ENCODE measurements at places on chromosomes 12 and 14. TPM values are rescaled to one million over a fixed set of nuclear protein-coding genes. Genes with fewer than 3 reads are reported as not detected.
A peak's percentile ranks its signal among the peaks of the same experiment; 100 is the strongest.

Gene CIDEB
- total RNA-seq, result 14.2 TPM

Gene DAO
- total RNA-seq, result not detected

Gene CLEC4C
- not detected for total RNA-seq

Gene LRTM2
- total RNA-seq, result not detected

Gene TAS2R30
- 1.4 TPM for total RNA-seq

Gene ATL1
- 6.7 TPM for total RNA-seq

Gene CCDC177
- not detected for total RNA-seq

Gene TXNDC16
- total RNA-seq, result 7.4 TPM

Gene VDR
- 29.7 TPM for total RNA-seq

Gene ARHGEF40
- total RNA-seq, result 25.2 TPM

Gene ANKS1B
- total RNA-seq, result 7.9 TPM

Gene TRPV4
- total RNA-seq, result 5.2 TPM

Gene NANOG
- not detected for total RNA-seq

Gene PLBD1
- 17.8 TPM for total RNA-seq

Gene EPYC
- not detected for total RNA-seq

Gene KRT85
- not detected for total RNA-seq

Gene SERPINA5
- total RNA-seq, result not detected

GRCh38 chr12:91017511-91018263 is 12.9 kb upstream of the EPYC start:
- H3K36me3 ChIP-seq, result no peaks in the 10 kb centered on the region
- no peak for DNase-seq
- no peak overlapping the region for H3K4me3 ChIP-seq
- H3K27me3 ChIP-seq, result no peaks in the 10 kb centered on the region

- DNase-seq, result no peak
- no peak overlapping the region for H3K4me3 ChIP-seq
- H3K36me3 ChIP-seq, result no peaks in the 10 kb centered on the region
These were observed 215.4 kb upstream of the DCN start for GRCh38 chr12:91397866-91398532.

DNA sequence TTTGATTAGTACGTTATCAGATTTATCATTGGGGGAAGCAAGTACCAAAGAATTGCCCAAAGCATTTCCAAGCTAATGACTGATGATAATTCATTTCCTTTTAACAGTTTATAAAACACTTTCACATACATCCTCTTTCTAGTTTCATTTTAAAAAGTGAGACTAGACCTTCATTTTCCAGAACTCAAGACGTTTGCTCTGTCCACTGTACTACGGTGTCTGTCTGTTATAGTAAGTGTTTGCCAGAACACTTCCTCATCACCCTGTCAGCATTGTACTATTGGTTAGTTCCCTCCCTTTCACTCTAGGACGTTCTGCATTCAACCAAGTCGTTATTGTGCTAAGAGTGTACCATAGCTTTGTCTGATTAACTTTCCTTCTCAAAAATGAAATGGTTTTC is 81.7 kb upstream of the TMEM263 start:
- no peaks in the 10 kb centered on the region for H3K27me3 ChIP-seq
- H3K4me3 ChIP-seq, result no peak overlapping the region
- no peaks in the 10 kb centered on the region for H3K4me1 ChIP-seq
- DNase-seq, result no peak
- no peak overlapping the region for H3K27ac ChIP-seq

GRCh38 chr14:92651758-92652406 is 96.5 kb downstream of the LGMN start:
- H3K36me3 ChIP-seq, result peaks cover 7% of the 10 kb centered on the region
- H3K27me3 ChIP-seq, result no peaks in the 10 kb centered on the region
- H3K27ac ChIP-seq, result peak overlapping the region; percentile 96
- DNase-seq, result peak; percentile 84
- peaks cover 66% of the 10 kb centered on the region for H3K4me1 ChIP-seq

GRCh38 chr12:46516933-46517578 is 144.5 kb upstream of the SLC38A2 start:
- no peak overlapping the region for H3K27ac ChIP-seq
- no peaks in the 10 kb centered on the region for H3K36me3 ChIP-seq
- DNase-seq, result no peak
- no peak overlapping the region for H3K4me3 ChIP-seq
- no peaks in the 10 kb centered on the region for H3K27me3 ChIP-seq

GRCh38 chr12:116599285-116600136 is 40.3 kb downstream of the MAP1LC3B2 start:
- peak overlapping the region; percentile 79 for H3K27ac ChIP-seq
- peak overlapping the region; percentile 36 for H3K4me3 ChIP-seq
- peaks cover 14% of the 10 kb centered on the region for H3K4me1 ChIP-seq
- no peaks in the 10 kb centered on the region for H3K36me3 ChIP-seq
- no peaks in the 10 kb centered on the region for H3K27me3 ChIP-seq

DNA sequence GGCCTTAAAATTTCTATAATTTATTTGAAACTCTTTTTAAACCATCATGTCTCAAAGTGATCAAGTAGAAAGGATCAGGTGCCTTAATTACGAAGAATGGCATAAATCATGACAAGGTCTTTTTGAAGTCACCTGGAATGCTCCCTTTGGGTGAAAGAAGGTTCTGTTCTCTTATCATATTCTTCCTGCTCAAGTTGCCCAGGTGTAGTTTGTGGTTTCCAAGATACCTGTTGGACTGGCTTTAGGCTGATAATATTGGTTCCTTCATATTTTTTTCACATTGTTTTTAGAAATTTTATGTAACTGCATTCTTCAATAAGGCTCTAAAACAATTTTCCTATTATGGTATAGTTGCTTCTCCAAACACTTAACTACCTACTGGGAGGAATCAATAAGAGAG is 29.2 kb downstream of the RASSF3 start:
- no peaks in the 10 kb centered on the region for H3K36me3 ChIP-seq
- no peak overlapping the region for H3K27ac ChIP-seq
- H3K27me3 ChIP-seq, result no peaks in the 10 kb centered on the region
- DNase-seq, result no peak

GRCh38 chr12:12724421-12725085 is 7.4 kb downstream of the CDKN1B start:
- H3K27me3 ChIP-seq, result no peaks in the 10 kb centered on the region
- H3K36me3 ChIP-seq, result peaks cover 26% of the 10 kb centered on the region

- no peak for DNase-seq
- no peak overlapping the region for H3K27ac ChIP-seq
- no peaks in the 10 kb centered on the region for H3K36me3 ChIP-seq
- H3K4me3 ChIP-seq, result no peak overlapping the region
- H3K4me1 ChIP-seq, result peaks cover 25% of the 10 kb centered on the region
These were observed 72.7 kb upstream of the FUT8 start for GRCh38 chr14:65339866-65340265.

- H3K4me1 ChIP-seq, result peaks cover 8% of the 10 kb centered on the region
- no peak for DNase-seq
- H3K4me3 ChIP-seq, result no peak overlapping the region
These were observed 16.9 kb downstream of the AEBP2 start for GRCh38 chr12:19456176-19456575.

DNA sequence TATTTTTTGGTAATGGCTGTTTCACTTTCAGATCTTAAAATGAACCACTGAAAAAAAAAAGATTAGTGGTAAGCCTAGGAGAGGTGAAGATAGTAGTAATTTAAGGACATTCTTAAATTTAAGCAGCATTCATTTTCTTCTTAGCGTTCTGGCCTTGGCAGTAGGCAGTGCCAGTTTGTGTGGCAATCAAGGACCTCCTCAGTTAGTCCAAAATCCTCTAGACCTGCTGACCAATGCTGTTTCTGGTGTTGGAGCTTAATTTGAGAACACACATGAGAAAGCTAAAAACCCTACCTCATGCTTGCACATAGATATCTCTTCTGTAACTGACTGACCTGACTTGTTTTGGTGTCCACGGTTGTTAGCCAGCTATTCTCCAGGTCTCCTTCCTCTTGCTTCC is 219.8 kb upstream of the RGS6 start:
- H3K36me3 ChIP-seq, result peaks cover 17% of the 10 kb centered on the region
- DNase-seq, result no peak
- peaks cover 4% of the 10 kb centered on the region for H3K4me1 ChIP-seq
- H3K27me3 ChIP-seq, result no peaks in the 10 kb centered on the region
- no peak overlapping the region for H3K27ac ChIP-seq

DNA sequence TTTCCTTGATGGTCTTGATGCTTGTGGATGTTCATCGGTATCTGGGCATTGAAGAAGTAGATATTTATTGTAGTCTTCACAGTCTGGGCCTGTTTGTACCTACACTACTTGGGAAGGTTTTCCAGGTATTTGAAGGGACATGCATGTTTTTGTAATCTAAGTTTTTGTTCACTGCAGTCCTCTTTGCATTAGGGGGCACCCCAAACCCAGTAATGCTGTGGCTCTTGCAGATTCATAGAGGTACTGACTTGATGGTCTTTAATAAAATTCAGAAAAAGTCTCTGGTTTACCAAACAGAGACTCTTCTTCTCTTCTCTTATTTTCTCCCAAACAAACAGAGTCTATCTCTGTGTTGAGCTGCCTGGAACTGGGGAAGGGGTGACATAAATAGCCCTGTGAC is 150.9 kb upstream of the SLC16A7 start:
- no peak for DNase-seq
- H3K36me3 ChIP-seq, result no peaks in the 10 kb centered on the region
- H3K27ac ChIP-seq, result no peak overlapping the region
- H3K4me1 ChIP-seq, result no peaks in the 10 kb centered on the region

DNA sequence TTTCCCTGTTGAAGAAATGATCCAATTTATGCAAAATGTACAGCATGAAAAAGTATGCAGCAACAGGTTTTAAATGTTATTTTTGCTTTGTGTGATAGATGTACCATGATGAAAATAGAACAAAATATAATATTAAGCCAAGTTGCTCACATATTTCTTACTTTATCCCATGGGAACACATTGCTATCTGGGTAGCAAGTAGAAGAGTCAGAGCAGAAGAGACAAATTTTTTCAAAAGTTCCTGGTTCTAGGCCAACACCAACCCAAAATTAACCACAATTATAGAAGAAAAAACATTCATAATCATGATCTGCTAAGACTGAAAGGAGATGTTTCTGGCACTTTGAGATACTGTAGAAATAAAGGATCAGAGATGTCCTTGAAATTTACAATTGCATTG is 79.9 kb upstream of the SYT10 start:
- H3K27me3 ChIP-seq, result no peaks in the 10 kb centered on the region
- H3K27ac ChIP-seq, result no peak overlapping the region
- no peaks in the 10 kb centered on the region for H3K4me1 ChIP-seq
- H3K36me3 ChIP-seq, result no peaks in the 10 kb centered on the region
- H3K4me3 ChIP-seq, result no peak overlapping the region

DNA sequence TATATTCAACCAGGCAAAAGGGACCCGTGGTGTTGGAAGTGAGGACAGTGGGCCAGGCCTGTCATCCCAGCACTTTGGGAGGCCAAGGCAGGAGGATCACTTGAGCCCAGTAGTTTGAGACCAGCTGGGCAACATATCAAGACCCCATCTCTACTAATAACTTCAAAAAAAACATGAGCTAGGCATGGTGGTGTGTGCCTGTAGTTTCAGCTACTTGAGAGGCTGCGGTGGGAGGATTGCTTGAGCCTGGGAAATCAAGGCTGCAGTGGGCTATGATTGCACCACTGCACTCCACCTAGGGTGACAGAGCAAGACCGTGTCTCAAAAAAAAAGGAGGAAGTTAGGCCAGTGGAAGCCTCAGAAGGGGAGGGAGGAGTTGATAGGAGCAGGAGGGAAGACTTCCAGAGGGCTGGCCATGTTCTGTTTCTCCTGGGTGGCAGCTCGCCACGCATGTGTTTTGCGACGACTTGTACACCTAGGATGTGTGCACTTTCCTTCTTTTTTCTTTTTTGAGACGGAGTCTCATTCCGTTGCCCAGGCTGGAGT is 10.1 kb downstream of the SLC25A29 start:
- no peak overlapping the region for H3K4me3 ChIP-seq
- no peak for DNase-seq
- peaks cover 26% of the 10 kb centered on the region for H3K36me3 ChIP-seq
- peaks cover 26% of the 10 kb centered on the region for H3K4me1 ChIP-seq

DNA sequence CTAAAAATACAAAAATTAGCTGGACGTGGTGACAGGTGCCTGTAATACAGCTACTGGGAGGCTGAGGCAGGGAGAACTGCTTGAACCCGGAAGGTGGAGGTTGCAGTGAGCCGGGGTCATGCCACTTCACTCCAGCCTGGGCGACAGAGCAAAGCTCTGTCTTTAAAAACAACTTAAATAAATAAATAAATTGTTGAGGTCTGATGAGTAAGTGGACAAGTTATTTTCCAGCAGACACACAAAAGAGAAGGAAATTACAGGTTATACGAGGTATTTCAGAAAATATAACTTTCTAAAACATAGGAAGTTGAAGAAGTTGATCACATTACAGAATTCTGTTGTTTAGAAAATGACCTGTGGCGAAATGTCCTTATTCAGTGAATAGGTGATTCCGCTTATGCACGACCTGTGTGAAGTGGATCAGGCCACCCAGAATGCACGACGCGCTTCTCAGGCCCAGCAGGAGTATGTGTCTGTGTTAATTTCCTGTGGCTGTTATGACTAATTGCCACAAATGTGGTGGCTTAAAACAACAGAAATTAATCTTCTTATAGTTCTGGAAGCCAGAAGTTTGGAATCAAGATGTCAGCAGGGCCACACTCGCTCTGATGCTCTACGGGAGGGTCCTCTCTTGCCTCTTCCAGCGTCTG is 38.1 kb downstream of the P2RX7 start:
- H3K36me3 ChIP-seq, result peaks cover 20% of the 10 kb centered on the region
- H3K27me3 ChIP-seq, result no peaks in the 10 kb centered on the region
- H3K4me1 ChIP-seq, result no peaks in the 10 kb centered on the region
- DNase-seq, result no peak

DNA sequence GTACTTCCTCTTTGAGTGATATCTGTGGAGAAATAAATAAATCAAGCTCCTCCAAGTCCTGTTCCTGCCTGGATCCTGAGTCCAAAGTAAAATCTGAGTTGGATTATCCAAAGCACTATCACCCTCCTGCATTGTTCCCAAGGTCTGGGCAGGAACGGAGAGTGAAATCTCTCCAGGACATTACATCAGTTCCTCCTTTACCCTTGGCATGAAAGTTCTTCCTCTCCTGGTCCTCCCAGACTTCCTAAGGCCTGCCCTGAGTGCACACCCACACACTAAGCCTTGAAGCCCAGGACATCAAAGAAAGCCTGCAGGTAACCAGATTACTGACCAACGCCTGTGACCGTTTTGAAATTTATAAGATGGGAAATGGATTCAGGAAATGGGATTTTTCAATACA is 206.8 kb upstream of the BCL2L14 start:
- H3K27me3 ChIP-seq, result no peaks in the 10 kb centered on the region
- H3K4me3 ChIP-seq, result no peak overlapping the region
- H3K36me3 ChIP-seq, result no peaks in the 10 kb centered on the region
- DNase-seq, result no peak
- peaks cover 36% of the 10 kb centered on the region for H3K4me1 ChIP-seq
- peak overlapping the region; percentile 90 for H3K27ac ChIP-seq

DNA sequence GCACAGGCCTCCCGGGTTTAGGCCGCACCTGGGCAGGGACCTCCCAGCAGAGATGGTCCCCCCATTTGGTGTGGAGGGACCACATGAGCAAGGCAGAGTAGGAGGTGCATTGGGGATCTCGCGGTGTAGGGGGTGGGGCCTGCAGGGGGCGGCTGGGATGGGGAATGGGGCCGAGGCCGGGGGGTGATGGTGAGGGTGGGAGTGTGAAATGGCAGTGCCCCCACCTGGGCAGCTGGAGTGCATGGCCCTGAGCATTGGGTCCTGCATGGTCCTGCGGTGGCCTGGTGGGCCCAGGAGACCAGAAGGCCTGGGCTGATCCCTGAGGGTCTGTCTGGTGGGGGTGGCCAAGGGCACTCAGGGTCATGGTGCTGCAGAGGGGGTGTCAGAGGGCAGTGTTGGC is 111.8 kb downstream of the KIF26A start:
- no peak overlapping the region for H3K27ac ChIP-seq
- no peaks in the 10 kb centered on the region for H3K36me3 ChIP-seq
- H3K27me3 ChIP-seq, result no peaks in the 10 kb centered on the region
- H3K4me1 ChIP-seq, result no peaks in the 10 kb centered on the region
- peak; percentile 7 for DNase-seq
- no peak overlapping the region for H3K4me3 ChIP-seq

Measured in upper lobe of left lung (tissue), 6 donors.